Spleen (tissue), 13 donors: ENCODE measurements at places on chromosomes 2 and 18. TPM values are rescaled to one million over a fixed set of nuclear protein-coding genes. Genes with fewer than 3 reads are reported as not detected.

- no peak for DNase-seq
- H3K4me3 ChIP-seq = no peak overlapping the region
- H3K27me3 ChIP-seq = no peaks in the 10 kb centered on the region
- H3K4me1 ChIP-seq = no peaks in the 10 kb centered on the region
- no peak overlapping the region for H3K27ac ChIP-seq
These were observed 200.6 kb upstream of the MEX3C start for GRCh38 chr18:51398104-51398503.

GRCh38 chr2:39661826-39662225 lies 3.9 kb upstream of the TMEM178A start:
- no peaks in the 10 kb centered on the region for H3K36me3 ChIP-seq
- DNase-seq = no peak
- no peak overlapping the region for H3K27ac ChIP-seq
- H3K27me3 ChIP-seq = peaks cover 31% of the 10 kb centered on the region

DNA sequence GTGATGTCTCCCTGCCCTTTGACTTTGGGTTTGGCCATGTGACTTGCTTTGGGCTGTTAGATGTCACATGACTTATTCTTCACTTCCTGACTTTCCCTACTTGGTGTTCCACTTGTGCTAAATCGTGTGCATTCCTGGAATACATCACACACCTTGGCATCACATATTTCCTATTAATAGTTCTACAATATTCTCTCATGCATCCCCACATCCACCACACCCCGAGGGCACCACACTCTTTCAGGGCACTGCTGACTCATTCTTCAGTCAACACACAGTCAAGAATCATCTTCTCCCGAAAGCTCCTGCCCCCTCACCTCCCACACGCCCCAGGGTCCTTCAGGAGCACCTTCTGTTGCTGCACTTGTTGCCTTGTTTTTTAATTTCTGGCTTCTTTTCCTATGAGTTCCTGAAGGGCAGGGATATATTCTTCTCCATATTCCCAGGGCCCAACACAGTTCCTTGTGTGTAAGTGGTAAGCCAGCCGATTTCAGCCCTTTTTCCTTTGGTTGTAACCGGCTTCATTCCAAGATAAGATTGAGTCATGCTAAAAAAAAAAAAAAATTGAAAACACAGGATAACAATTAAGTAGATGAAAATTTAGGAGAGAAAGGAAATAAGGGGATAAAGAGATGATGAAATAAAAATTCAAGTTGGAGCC lies 341.4 kb downstream of the SLC4A3 start:
- no peak for DNase-seq
- no peaks in the 10 kb centered on the region for H3K27me3 ChIP-seq
- no peaks in the 10 kb centered on the region for H3K36me3 ChIP-seq
- H3K4me1 ChIP-seq = no peaks in the 10 kb centered on the region
- no peak overlapping the region for H3K4me3 ChIP-seq

- no peaks in the 10 kb centered on the region for H3K27me3 ChIP-seq
- H3K36me3 ChIP-seq = no peaks in the 10 kb centered on the region
- H3K27ac ChIP-seq = no peak overlapping the region
These were observed 131.2 kb downstream of the TMEM18 start for GRCh38 chr2:545711-546650.

DNA sequence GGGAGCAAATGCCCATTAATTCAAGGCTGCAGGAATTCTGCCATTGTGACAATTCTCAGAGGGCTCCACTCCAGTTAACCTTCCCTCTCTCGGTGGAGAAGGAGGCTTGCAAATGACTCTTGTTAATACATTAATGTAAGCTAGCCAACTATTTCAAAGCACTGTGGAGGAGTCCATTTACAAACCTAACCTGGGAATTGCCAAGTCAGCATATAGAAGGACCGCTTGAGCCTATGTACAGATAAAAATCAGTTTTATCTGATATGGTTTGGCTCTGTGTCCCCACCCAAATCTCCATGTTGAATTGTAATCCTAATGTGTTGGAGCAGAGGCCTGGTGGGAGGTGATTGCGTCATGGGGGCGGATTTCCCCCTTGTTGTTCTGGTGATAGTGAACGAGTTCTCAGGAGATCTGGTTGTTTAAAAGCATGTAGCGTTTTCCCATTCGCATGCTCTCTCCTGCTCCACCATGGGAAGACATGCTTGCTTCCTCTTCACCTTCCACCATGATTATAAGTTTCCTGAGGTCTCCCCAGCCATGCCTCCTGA lies 366.7 kb downstream of the LRATD1 start:
- no peak overlapping the region for H3K27ac ChIP-seq
- H3K4me1 ChIP-seq = no peaks in the 10 kb centered on the region
- no peaks in the 10 kb centered on the region for H3K27me3 ChIP-seq
- no peak overlapping the region for H3K4me3 ChIP-seq
- H3K36me3 ChIP-seq = no peaks in the 10 kb centered on the region

GRCh38 chr18:33576999-33577646 lies 896 bp upstream of the ASXL3 start:
- H3K4me1 ChIP-seq = peaks cover 3% of the 10 kb centered on the region
- peak overlapping the region; percentile 76 for H3K27ac ChIP-seq
- DNase-seq = no peak
- peak overlapping the region; percentile 45 for H3K4me3 ChIP-seq

DNA sequence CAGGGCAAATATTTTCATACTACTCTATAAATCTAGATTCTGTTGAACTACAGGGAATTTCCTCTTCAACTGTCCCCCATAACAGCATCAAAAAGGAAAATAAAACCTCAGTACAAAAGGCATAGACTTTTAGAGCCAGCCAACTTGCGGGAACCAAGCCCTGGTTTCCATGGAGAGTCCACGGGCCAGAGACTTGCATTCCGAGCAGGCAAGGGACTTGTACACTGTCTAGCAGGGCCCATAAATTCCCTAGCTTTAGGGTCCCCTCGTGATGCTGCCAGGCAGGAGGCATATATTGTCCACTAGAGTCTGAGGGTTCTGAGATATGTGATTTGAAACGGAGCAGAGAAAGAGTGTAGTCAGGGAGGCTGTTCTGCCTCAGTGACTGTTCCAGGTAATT lies 153.1 kb upstream of the SLC14A2 start:
- H3K27me3 ChIP-seq = no peaks in the 10 kb centered on the region
- H3K36me3 ChIP-seq = no peaks in the 10 kb centered on the region
- no peaks in the 10 kb centered on the region for H3K4me1 ChIP-seq
- no peak overlapping the region for H3K27ac ChIP-seq

DNA sequence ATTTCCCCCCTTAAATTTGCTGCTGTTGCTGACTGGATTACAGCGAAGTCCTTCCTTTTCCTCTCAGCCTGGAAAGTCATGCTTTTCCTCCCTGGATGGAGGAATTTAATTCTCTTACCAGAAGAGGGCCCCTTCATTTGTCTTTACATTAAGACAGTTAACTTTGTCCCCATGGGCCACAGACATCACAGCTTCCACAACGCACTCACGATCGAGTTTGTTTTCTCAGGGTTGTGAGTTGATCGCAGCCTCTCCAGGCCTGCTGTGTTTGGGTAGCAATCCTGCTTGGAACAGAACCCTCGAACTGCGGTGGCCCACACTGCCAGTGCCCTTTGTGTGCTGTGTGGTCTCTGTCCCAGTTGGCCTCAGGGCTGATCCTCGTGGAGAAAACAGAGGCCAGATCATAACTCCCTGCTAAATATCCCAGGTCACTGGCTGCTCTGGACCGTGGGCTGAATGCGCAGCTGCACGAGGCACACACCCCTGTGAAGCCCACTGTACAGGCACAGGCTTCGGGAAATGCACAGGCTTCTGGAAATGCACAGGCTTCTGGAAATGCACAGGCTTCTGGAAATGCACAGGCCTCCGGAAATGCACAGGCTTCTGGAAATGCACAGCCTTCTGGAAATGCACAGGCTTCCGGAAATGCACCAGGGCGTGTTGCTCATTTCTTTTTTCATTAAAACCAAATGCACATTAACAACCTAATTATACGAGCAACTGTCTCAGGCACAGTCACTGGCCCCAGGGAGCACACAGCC lies 2.2 kb upstream of the PDIA6 start:
- peak; percentile 74 for DNase-seq
- H3K4me1 ChIP-seq = peaks cover 48% of the 10 kb centered on the region

The DYSF gene
- total RNA-seq = 114 TPM

The LBH gene
- total RNA-seq = 130 TPM

The ALK gene
- total RNA-seq = not detected

The CRYGC gene
- not detected for total RNA-seq
